ENCODE measurements at places on chromosomes 16 and 17.

- no peak for DNase-seq
Measured at GRCh38 chr16:71848622-71849021, 2.8 kb downstream of the ATXN1L start.

DNA sequence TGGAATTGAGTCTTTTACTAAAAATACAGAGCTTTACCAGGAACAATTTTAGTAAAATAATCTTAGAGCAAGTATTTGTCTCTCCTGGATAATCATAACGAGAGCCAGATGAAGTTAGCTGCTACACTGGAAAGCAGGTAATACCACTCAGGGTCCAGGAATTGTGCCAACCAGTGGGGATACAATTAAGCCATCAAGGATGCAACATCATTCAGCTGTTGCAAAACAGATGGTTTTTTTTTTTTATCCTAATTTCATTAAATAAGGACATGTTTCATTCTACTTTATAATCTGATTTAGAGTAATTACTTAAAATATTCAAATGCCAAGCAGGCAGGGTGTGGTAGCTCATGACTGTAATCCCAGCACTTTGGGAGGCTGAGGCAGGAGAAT is 10.2 kb downstream of the MMD start:
- DNase-seq: no peak

GRCh38 chr16:57615813-57616212 is 12.6 kb upstream of the ADGRG1 start:
- no peak for DNase-seq

- DNase-seq: no peak
Measured at GRCh38 chr17:77478899-77479298, 338.1 kb downstream of the SEC14L1 start.

GRCh38 chr17:49549311-49549605 is 26.4 kb upstream of the NXPH3 start:
- no peak for DNase-seq

- no peak for DNase-seq
Measured at GRCh38 chr17:30271102-30271501, 20.6 kb downstream of the BLMH start.

GRCh38 chr17:3817851-3818605 is 17.0 kb upstream of the ITGAE start:
- no peak for DNase-seq

DNA sequence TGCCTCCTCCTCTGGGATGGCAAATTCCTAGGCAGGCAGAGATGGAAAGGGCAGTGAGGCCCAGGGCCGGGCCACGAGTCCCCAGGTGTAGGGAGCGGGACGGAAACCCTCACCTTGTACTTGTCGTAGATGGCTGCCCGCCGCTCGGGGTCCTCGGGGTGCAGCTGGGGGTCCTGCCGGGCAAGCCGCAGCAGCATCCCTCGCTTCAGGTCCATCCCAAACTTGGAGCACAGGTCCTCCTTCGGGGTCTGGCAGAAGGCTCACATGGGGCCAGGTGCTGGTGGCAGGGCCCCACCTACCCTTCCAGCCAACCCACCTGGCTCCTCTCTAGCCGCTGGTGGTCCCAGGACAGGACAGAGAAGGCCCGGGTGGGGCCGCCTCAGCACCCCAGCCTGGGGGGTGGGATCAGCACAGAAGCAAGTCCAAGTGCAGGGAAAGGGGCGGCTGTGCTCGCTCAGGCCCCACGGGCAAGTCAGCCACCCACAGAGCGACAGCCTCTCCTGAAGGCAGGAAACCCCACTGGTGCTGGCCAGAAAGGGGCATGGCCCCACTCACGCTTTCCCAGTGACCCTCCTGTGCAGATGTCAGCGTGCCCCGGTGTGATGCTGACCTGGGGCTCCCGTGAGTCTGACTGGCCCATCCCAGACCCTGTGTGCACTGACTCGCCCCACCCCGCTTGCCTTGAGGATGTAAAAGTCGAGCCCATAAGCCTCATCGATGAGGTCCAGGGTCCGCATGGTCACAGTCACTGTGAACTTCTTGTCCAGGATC is 1.8 kb downstream of the MRPL28 start:
- DNase-seq: no peak

- peak; percentile 29 for DNase-seq
Measured at GRCh38 chr17:16915752-16916556, 56.0 kb downstream of the TNFRSF13B start.

- no peak for DNase-seq
Measured at GRCh38 chr17:65609749-65610148, 48.3 kb upstream of the AXIN2 start.

- no peak for DNase-seq
Measured at GRCh38 chr17:903691-904481, 75.7 kb downstream of the NXN start.

GRCh38 chr16:3087243-3088235 is 11.6 kb downstream of the ZSCAN10 start:
- peak; percentile 22 for DNase-seq
